ENCODE measurements at places on chromosomes 12 and 14.

- no peak for DNase-seq
Measured at GRCh38 chr14:96129128-96129736, 75.4 kb upstream of the BDKRB2 start.

GRCh38 chr12:76028571-76029277, 2.9 kb downstream of the PHLDA1 start:
- DNase-seq: no peak

- peak; percentile 52 for DNase-seq
Measured at GRCh38 chr12:131592972-131593371, 117.9 kb upstream of the SFSWAP start.

GRCh38 chr12:68792952-68793351, 15.0 kb upstream of the MDM2 start:
- DNase-seq: peak; percentile 16

DNA sequence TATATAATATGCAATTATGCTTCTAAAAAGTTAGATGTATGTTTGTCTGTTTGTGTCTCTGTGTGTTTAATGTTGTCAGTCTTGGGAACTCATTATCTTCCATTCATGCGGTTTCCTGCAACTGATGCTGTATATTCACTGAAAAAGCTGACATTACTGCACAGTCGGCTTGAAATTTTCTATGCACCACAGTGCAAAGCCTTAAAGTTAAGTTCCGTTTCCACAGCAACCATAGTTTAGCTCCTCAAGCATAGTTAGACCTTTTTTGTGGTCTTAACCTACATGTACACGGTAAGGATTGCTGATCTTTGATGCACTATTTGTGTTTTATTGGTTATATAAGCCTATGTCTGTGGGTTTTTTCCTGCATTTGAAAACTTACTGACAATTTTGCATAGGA, 309.4 kb downstream of the KCNC2 start:
- DNase-seq: no peak

DNA sequence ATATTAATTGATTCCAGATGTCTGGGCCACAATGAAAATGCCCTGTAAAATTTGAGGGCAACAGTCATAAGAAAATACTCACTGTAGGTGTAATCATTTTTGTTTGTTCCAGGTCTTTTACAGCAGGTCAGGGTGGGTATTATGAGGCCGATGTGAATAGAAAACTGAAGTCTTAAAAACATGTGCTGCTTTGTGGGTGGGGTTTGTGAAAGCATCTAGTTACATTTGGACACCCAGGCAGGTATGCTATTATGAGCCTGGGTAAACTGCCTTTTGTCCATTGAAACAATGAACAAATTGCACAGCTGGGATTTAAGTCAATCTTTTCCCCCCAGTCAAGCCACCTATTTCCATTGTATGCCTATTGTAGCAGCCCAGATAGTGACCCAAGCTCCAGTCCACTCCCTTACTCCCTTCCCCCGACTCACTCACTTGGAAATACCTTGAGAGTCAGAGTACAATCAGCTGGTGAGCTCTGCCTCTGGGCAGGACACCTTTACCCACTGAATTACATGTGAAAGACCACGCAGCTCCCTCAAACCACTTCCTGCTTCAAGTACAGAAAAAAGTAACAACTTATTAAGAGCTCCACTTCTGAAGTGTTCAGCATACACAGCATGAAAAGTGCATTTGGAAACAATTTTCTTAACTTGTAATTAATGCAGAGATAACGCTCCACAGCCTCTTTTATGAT, 1.8 kb downstream of the IGF1 start:
- DNase-seq: peak; percentile 68

- DNase-seq: no peak
Measured at GRCh38 chr14:98886982-98887381, 385.0 kb downstream of the BCL11B start.

DNA sequence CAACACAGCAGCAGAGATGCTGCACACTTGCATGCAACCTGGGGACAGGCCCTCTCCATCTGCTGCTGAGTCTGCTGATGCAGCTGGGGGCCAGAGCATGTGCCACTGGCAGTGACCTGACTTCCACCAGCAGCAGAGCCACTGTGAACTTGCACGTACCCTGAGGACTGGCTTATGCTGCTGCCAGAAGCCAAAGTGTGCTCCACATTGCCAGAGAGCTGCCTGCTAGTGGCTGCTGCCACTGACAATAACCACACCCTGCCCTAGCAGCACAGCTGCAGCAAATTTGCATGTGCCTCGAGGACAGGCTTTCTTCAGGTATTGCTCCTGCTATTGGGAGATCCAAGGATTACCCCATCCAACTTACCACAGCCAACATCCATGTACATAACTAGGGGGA, 4.5 kb upstream of the PRR4 start:
- no peak for DNase-seq

GRCh38 chr14:58488550-58488949, 61.0 kb downstream of the KIAA0586 start:
- peak; percentile 10 for DNase-seq

GRCh38 chr14:36807727-36808126, 146.1 kb downstream of the PAX9 start:
- no peak for DNase-seq

GRCh38 chr12:91982946-91983345, 162.7 kb downstream of the BTG1 start:
- DNase-seq: no peak

DNA sequence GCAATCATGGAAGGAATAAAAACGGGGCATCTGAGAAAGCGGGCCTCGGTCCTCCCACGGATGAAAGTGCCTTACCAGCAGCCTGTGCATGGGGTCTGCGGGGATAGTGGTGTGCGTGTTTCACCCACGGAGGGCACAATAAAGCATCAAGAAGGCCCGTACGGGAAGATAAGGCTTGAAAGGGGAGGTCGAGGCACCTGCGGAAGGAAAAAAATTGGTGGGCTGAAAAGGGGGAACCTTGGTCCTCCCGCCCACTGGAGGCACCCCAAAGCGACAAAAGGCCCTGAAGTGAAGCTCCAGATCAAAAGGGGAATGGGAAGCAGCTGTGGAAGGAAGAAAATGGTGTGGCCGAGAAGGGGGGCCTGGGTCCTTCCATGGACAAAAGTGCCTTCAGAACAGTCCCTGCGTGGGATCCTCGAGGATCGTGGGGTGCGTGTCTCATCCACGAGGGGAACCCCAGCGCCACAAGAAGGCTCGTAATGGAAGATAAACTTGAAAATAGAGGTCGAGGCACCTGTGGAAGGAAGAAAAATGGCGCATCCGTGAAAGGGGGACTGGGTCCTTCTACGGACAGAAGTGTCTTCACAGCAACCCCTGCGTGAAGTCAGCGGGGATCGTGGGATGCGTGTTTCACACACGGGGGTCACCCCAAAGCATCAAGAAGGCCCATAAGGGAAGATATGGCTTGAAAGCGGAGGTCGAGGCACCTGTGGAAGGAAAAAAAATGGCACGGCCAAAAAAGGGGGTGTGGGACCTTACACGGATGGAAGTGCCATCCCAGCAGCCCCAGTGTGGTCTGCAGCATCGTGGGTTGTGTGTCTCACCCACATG, 276.9 kb downstream of the ALG10 start:
- no peak for DNase-seq

- no peak for DNase-seq
Measured at GRCh38 chr14:104101086-104101621, 15.7 kb downstream of the ASPG start.

DNA sequence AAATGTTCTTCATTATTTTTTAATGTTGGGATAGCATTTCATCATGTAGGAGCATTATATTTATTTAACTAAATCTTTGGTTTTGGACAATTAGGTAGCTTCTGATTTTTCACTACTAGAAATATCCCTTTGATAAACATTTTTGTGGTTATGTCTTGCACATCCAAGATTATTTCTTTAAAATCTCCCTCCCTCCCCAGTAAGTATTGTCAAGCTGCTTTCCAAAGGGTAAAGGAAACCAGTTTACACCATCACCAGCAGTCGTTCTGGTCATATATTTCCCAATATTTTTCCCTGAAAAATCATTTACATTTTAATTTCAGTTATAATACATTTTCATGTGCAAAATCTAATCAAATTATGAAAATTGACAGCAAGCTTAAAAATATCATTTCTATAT, 11.1 kb downstream of the CD69 start:
- no peak for DNase-seq

GRCh38 chr12:127383281-127383680, 883.7 kb upstream of the TMEM132C start:
- DNase-seq: no peak

- DNase-seq: peak; percentile 71
Measured at GRCh38 chr12:121811434-121812319, 7.9 kb downstream of the SETD1B start.

- peak; percentile 45 for DNase-seq
Measured at GRCh38 chr12:9792961-9793617, 32.4 kb upstream of the CD69 start.

- DNase-seq: peak; percentile 70
Measured at GRCh38 chr14:105294142-105294597, 6.6 kb downstream of the BRF1 start.

GRCh38 chr12:108571609-108572165, 9.3 kb downstream of the ISCU start:
- DNase-seq: no peak

- DNase-seq: peak; percentile 35
Measured at GRCh38 chr12:119980242-119980641, 8.8 kb upstream of the BICDL1 start.

GRCh38 chr12:109615556-109616229, 42.1 kb downstream of the MVK start:
- no peak for DNase-seq

DNA sequence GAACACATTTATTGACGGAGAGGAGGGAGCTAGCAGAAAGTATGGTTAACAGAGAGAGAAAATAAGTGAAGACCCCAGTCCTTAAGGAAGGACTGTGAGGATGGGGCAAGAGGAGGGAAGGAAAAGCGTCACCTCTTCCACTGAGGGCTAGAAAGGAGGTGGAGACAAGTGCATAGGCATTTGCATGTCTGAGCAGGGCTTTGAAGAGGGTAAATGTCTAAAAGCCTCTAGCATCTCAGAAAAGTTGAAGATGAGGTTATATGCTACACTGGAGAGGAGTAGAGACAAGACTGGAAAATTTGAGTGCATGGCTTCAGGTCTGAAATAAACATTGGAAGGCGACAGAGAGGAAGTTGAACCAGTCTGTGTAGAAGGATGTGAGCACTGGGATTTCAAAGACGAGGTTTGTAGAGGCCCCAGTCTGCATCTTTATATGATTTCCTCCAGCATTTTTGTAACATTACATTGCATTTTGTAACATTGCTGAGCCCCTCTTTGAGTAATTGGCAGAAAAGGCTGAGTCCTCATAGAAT, 98.5 kb upstream of the IFNG-AS1 start:
- no peak for DNase-seq

DNA sequence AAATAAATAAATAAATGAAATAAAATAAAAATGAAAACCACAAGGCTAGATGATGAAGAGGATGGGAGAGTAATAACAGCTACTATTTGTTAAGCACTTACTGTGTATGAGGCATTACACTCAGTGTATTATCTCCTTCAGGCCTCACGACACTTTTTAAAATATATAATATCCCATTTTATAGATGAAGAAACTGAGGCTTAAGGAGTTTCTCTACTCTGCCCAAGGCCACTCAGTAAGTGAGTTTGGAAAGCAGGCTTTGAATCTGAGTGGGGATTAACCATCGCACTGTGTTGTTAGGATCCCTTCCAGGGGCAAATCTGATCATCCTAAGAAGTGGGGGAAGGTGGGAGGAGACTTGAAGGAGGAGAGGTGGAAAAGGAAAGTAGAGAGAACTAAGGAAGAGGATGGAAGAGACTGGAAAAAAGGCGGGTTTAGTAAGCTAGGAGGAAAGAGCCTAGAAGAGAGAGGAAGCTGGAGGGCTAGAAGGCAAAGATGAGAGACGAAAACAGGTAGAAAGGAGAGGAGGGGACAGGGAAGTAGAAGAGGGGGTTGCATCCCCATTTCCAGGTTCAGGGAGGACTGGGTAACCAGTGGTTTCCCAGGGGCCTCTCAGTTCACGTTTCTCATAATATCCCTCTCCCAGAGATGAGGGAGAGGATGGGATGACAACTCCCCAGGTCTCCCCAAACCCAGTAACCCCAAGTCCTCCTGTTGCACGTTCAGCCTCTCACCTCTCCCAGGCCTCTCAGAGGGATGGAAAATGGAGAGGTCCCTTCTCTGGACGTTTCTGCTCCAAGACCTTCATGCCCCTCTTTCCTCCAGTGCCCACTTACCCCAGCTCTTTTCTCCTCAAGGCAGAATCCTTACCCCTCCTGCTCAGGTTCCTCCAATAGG, 1.7 kb downstream of the STAT6 start:
- DNase-seq: no peak

GRCh38 chr14:73817020-73817655, 34.5 kb upstream of the PTGR2 start:
- no peak for DNase-seq

DNA sequence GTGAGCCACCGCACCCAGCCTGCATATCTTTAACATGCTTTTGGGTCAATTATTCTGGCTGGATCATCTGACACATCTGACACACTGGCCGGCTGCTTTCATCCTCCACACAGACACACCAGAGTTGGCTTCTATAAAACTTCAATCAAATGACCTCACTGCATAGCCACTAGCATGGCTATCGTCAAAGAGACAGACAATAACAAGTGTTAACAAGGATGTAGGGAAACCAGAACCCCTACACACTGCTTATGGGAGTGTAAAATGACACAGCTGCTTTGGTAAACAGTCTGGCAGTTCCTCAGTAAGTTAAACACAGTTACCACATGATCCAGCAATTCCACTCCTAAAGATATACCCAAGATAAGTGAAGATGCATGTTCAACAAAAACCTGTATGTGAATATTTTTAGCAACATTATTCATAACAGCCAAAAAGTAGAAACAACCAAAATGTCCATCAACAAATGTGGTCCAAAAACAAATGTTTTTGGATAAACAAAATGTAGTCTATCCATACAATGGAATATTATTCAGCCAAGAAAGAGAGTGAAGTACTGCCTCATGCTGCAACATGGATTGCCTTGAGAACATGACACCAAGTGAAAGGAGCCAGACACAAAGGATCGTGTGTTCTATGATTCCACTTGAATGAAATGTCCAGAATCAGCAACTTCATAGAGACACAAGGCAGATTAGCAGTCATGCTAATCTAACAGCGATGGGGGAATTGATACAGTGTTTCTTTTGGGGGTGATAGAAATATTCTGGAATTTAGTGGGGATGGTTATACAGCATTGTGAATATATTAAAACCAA, 10.1 kb downstream of the KDM2B start:
- DNase-seq: no peak

DNA sequence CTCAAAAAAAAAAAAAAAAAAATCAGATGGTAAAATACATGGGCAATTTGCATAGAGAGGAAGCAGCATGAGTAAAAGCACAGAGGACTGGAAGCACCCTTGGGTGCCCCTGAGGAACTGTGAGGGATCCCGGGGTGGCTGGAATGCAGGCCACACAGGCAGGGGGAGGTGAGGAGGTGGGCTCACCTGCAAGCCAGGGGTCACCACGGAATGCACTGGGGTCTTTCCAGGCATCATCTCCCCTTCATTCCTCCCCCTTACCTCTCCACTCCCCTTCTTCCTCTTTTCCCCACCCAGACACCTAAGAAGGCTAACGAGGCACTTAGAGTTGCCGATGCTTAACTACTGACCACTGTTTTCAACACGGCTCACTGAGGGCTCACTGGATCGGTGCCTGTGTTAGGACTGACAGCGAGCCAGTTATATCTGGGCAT, 14.4 kb upstream of the HIP1R start:
- no peak for DNase-seq

- no peak for DNase-seq
Measured at GRCh38 chr12:57813971-57814772, 4.4 kb downstream of the AVIL start.

GRCh38 chr12:123150275-123150743, 581 bp downstream of the PITPNM2 start:
- peak; percentile 47 for DNase-seq

Measured in activated T-cell treated with anti-CD3 and anti-CD28 coated beads, Interleukin-2, amount 50 U/mL, for 72 hours (primary cell).